ENCODE measurements at places on chromosomes 3 and 15.

DNA sequence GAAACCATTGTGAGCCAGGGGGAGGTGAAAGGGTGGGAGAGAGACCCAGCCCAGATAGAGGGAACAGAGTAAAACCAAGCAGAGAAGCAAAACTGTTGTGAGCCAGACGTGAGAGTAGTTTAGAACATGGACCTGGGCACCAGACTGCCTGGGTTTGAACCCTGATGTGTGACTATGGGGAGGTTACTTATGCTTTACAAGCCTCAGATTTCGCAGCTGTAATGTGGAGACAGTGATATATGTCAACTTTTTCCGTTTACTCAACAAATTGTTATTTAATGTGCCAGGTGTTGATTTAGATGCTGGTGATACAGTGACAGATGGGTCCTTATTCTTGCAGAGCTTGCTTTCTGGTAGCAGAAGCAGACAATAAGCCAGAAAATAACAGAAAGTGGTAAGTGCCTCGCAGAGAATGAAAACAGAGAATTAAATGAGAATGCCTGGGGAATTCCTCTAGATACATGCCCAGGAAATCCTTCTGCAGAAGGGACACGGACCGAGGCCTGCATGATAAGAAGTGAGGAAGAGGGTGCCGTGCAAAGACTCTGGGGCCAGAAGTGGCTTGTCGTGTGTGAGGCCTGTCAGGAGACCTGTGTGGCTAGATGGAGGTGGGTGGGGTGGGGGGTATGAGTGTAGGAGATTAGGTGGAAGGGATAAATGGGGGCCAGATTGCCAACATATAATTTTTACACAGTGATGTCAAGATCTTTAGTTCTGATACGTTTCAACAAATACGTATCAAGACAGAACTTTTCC, 15.0 kb downstream of the KAT2B start:
- DNase-seq: no peak

- no peak for DNase-seq
Observed at GRCh38 chr3:120353463-120353862, 4.3 kb upstream of the LRRC58 start.

DNA sequence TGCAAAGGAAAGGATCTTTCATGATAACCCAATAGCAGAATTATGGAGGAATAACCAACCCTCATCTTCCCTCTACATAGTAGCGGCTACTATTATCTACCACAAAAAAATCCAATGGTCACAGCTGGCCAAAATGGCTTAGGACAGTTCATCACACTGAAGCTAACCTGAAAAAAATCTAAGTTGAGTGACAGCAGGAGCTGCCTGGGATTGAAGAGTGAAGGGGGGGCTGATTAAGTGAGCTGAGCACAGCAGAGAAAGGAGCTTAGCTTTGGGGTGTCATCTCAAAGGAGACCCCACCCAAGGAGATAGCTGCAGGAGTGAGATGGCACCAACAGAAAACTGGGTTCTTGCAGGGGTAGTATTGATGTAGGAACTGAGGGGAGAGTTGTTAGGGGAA, 33.6 kb downstream of the CCNL1 start:
- no peak for DNase-seq

DNA sequence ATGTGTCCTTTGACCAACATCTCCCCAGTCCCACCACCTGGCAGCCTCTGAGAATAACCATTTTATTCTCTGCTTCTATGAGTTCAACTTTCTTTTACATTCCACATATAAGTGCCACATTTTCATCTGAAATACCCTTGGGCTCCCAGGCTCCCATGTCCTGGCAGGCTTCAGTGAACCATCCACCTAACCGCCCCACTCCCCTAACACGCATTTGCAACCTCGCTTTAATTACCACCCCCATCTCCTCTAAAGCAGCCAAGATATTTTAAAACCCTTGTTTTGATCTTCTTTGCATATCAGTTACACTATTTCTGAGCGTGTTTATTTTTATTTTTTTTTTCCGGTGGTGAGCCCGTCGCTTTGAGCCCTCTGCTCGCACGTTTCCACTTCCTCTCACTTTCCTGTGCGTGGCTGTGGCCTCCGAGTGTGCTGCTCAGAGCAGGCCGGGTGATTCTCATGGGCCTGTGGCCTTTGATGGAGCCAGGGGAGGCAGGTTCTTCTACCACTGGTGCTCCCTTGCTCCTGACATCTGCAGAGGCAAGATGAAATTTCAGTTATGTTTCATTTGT, 195.4 kb upstream of the LPP start:
- no peak for DNase-seq

- DNase-seq: no peak
Observed at GRCh38 chr3:128804811-128805155, 74.6 kb upstream of the ACAD9 start.

DNA sequence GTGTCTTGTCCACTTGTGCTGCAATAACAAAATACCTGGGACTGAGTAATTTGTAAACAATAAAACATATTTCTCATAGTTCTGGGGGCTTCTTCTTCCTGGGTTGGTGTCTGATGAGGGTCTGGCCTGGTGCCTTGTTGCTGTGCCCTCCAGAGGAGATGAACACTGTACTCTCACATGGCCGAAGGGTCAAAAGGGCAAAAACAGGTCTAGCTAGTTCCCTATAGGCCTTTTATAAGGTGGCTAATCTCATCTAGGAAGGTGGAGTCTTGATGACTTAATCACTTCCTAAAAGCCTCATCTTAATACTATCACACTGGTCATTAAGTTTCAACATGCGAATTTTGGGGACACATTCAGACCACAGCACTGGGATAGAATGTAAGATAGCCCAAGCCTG, 228.4 kb downstream of the TLE3 start:
- DNase-seq: no peak

DNA sequence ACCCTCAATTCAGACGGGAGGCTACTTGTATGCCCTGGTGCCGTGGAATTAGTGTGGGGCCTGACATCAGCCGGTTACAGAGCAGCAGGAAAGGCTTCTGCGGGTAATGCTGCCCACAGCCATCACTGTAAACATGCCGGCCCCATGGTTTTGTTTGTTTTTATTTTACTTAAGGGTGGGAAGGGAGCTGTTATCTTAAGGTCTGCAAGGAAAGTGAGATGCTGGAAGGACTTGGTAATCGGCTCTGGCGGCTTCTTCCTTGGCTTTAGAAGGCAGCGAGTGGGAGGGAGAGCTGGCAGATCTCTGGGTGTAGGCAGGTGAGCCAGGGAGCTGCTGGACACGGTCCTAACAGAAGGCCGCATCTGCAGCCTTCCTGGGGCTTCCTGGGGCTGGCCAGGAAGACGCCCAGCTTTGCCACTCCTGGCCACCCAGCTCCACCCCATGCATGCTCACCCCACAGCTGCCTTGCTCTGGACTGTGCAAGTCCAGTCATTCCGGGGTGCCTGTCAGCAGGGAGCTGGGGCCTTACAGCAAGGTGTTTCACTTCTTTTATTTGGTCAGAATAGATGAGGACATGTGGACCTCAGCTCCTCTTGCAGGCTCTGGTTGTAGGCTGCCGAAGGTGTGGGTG, 54.1 kb upstream of the FURIN start:
- DNase-seq: no peak

DNA sequence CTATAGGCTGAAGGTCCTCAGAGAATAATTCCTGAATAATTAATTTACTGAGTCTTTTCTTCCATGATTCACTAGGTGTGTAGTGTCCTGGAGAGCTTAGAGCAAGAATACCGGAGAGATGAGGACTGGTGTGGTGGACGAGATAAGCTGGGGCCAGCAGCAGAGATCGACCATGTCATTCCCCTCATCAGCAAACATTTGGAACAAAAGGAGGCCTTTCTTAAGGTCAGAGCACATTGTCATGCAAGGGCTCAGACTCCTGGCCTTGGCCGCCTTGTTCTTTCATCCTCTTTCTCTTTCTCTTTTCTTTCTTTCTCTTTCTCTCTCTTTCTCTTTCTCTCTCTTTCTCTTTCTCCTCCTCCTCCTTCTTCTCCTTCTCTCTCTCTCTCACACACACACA, 291.4 kb upstream of the UMPS start:
- DNase-seq: no peak

- no peak for DNase-seq
Observed at GRCh38 chr3:35537265-35537664, 102.1 kb upstream of the ARPP21 start.

DNA sequence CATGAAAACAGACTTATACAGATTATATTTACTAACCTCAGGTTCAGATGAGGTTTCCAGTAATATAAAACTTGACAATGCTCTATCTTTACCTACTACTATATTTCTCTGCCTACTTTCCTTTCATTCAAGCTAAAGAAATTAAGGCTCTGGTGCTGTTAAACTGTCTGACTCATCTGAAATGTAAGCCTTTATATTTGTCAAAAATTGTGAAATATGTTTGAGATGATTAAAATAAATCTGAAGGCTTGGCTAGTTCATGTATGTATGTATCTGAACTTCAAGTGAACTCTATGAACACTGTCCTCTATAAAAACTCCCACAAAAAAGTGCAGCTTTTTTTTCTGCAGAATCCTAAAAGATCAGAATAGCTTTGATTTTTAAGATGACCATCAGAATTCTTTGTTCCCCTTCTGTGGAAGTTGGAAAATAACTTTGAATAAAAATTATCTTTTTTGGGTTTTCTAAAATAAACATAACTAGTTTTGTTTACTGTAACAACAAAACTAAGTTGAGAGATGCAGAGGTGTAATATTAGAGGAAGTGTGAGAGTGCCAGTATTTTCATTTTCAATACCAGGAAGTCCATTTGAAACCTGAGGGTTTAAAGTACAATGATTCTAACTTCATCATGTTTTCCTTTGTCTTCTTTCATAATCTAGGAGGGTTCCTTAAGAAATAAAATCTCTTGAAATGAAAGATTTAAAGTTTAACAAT, 42.2 kb downstream of the ILDR1 start:
- DNase-seq: no peak

DNA sequence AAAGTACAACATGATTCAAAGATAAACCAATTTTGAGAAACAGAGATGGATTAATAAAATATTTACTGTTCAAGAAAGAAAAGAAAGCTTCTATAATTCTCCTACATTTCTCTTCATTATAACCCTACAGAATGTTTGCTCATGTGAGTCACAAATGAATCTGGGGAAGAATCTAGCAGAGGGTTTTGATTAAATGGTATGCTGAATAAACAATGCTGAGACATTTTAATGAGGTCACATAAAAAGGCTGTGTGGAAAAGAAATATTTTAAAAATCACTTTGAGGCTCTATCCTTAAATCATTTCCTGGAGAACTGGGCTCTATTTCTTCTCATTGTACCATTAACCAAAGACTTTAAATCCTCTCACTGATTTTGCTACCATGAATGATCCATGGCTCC, 727.7 kb downstream of the NTRK3 start:
- DNase-seq: no peak

DNA sequence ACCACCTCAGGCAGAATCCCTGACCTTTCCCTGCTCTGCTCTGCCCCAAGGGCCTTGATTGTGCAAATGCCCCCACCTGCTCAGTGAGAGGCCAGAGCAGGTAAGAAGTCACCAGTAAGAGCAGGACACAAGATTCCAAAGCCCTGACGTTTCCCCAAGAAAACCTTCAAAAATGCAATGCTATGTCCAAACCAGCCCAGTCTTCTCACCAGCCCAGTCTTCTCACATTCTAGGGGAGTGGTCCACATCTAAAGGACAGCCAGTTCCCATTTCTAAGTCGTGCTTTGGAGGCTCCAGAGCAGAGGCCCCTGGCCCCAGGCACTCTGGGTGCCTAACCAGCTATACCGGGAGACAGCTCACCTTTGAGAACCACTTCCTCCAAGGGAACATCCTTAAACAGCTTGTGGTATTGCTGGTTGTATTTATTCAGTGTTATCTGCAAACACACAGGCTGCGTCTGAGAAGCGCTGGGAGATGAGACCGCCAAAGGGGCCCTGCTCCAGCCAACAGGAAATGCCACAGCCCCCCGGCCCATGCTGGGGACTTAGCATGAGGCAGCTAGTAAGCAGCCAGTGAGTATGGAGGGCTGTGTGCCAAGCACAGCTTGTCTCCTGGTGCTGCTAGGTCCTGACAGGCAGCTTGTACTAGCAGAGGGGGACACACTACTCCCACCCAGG, 29.3 kb downstream of the GRAMD2A start:
- DNase-seq: no peak

- no peak for DNase-seq
Observed at GRCh38 chr3:184885112-184885511, 73.1 kb downstream of the VPS8 start.

GRCh38 chr3:42590989-42591756, 513 bp downstream of the SS18L2 start:
- DNase-seq: no peak

- no peak for DNase-seq
Observed at GRCh38 chr3:157033001-157033400, 126.9 kb downstream of the CCNL1 start.

GRCh38 chr3:60912876-60913275, 338.4 kb downstream of the FHIT start:
- no peak for DNase-seq

GRCh38 chr3:169085827-169086226, 577.7 kb downstream of the MECOM start:
- no peak for DNase-seq

DNA sequence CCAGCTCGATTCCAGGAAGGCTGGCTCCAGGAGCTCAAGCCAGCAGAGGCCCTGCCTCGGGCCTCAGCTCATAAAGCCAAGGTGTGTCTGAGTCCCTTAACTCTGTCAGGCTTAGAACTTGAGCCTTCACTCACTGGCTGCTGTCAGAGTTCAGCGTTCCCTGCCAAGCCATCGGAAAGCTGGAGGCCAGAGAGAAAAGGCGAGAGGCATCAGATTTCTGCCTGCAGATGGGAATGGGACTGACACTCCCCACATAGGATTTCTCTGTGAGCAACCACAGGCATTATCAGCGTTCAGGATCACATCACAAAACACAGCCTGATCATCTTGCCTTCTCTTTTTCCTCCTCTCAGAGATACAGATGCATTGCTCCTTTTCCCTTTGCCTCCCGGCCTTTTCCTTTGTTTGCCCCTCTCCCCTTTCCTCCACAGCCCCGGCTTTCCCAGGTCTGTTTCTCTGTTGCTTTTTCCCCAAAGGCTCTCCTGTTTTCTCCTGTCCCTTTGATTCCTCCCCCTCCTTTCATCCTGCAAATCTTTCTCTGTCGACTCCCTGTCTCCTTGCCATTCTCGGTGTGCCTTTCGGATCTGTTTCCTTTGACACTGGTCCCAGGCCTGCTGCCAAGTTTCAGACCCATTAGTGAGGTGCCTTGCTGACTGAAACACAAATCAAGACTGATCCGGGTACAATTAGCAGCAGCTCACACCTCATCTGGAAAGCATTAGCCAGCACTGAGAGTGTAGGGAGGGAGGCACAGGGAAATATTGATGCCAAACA, 44.5 kb upstream of the BOC start:
- DNase-seq: no peak

DNA sequence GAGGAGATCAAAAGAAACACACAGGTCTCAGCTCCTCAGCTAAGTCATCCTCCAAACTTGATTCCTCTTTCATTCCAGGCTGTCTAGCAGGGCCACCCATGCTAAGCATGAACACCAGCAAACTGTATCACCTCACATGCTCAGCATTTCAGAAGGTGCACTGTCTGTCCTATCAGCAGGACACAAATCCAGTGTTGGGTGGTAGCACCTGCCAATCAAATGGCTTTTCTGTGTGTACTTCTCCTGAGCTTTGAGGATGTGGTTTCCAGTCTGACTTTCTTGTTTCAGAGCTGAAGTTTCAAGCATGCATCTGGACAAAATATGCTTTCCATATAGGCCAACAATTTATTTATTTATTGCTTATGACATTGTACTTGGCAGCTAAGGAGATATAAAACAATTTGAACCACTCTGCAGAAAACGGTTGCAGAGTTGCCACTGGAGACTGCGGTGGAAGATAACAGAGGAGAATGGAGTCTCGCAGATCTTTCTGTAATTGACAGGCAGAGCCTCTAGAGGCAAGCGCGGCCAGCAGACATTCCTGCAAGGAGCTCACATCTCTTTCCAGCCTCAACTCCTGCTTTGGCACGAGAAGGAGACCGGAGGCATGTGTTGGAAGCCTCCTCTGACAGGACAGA, 167.1 kb upstream of the WNT5A start:
- DNase-seq: no peak
